ENCODE measurements at places on chromosomes 13 and 19.

GRCh38 chr19:1909761-1910080 is 4.5 kb downstream of the ADAT3 start:
- DNase-seq: no peak

DNA sequence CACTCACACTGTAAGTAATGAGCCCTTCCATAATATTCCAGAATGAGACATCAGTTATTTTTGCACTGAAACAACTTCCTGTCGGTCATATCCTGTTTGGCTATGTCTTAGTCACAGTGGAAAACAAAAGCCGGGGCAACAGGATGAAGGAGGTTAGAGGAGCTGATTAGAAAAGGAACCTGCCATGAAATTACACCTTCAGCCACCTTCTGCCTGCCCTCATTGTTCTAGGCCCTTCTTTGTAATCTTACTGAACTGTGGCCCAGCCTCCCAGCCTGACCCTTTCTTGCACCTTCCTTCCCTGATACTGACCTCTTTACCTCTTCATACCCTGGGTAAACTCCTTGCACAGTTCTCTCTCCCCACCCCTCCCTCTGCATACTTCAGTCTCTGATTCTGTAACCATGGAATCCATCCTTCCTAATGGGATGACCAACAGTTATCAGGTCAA is 67.3 kb downstream of the DOCK9 start:
- DNase-seq: no peak

DNA sequence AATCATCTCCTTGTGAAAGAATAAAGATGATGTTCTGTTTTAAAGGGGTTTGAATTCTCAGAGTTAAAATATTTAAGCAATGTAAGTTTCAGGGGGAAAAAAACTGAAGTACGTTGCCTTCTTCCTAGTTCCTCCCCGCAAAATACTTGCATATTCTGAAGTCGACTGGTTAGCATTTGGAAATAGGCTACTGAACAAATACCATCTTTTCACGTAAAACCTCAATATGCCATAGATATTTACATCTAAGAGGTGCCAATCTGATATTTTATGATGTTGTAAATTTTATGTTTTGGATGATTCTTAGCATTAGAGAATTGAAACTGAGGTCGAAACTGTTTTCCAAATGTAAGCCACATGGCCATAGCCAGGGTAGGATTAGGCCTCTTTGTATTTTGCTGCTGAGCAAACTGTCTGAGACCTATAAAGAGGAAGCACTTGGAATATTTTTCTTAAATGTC is 138.3 kb downstream of the FLT1 start:
- DNase-seq: no peak

DNA sequence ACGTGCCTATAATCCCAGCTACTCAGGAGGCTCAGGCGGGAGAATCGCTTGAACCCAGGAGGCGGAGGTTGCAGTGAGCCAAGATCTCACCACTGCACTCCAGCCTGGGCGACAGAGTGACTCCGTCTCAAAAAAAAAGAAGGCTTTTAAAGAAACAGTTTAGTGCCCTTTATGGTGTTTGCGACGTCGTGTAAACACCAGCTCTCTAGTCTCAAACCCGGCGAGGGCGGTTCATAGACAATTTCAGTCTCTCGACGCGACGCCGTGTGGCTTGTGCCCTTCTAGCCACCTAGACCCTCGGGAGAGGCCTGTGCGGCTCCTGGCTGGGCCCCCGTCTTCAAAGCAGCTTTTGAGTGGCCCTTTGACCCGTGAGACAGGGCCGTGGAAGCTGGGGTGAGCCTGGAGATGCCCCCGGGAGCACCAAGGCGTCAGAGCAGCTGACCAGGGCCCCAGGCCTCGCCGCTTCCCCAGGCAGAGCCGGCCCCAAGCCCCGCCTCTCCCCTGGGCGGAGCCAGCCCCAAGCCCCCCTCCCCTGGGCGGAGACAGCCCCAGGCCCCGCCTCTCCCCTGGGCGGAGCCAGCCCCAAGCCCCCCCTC is 5.0 kb upstream of the MADCAM1 start:
- no peak for DNase-seq

GRCh38 chr13:45500492-45501174 is 35.9 kb downstream of the COG3 start:
- no peak for DNase-seq

GRCh38 chr19:8163759-8164158 is 14.4 kb upstream of the FBN3 start:
- DNase-seq: no peak

- peak; percentile 12 for DNase-seq
Observed at GRCh38 chr13:29847501-29847983, 2.9 kb downstream of the UBL3 start.

DNA sequence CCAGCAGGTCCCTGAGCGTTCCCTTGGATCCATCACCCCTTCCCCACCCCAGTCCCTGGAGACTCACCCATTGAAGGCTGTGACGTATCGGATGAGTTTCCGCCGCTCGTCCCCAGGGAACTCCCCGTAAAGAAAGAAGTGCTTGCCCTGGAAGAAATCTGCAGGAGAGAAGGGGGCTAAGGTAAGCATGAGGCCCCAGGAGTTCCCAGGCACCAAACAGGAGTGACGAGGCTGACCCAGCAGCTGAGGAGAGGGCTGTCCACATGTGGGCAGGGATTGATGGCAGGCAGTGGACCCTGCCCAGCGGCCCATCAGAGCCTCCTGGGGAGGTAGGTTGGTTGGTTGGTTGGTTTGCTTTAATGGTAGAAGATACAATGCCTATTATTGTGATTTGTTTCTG is 11.1 kb downstream of the ZNF575 start:
- DNase-seq: no peak

DNA sequence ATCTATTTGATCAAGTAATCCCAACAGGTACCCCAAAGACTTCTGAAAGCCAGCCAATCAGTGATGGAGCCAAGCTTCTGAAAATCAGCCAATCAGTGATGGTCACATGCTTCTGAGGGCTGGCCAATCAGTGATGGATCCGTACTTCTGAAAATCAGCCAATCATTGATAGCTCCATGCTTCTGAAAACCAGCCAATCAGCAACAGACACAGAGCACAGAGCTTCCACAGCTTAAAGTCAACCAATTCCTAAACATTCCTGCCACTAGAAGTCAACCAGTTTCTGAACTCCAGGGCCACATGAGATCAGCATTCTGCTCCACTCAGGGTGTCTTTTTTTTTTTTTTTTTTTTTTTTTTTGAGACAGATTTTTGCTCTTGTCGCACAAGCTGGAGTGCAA is 8.2 kb upstream of the HSD17B14 start:
- DNase-seq: no peak

GRCh38 chr13:43933378-43933777 is 53.7 kb downstream of the LACC1 start:
- no peak for DNase-seq

DNA sequence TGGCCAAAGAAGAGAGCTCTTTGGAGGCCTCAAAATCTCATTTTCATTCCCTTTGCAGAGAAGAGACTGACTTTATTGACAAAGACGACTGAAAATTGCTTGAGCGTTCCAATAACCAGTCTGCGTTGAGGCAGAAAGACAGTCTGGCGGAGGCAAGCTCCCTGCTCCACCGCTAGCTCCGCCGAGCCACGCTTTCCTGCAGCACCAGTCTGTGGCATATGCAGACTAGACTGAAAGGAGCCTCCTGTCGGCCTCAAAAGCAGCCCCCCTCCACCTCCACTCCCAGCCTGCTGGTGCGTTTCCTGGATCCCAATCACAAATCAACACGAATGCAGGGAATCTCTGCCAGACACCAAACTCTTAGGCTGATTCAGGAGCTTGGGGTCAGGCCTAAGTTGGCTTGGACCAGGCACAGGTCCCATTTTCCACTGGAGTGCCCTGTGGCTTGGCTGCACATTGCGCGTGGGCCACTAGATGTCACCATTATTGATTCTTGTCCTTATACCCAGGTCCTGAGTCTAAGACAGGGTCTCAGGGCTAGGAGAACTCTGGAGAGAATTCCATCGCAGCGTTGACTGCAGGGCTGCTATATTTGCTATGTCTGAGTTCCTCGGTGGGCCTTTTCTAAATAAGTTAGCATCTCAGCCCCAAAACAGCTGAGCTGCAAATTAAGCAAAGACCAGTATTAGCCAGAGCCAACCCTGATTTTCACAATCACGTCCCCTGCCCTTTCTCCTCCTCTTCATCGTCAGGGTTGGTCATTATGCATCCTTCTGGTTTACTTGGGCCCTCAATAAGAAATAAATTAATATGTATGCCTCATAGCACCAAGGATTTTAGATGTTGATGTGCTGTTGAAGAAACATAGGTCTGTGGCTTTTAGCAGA is 5.2 kb upstream of the ZNF507 start:
- peak; percentile 58 for DNase-seq

DNA sequence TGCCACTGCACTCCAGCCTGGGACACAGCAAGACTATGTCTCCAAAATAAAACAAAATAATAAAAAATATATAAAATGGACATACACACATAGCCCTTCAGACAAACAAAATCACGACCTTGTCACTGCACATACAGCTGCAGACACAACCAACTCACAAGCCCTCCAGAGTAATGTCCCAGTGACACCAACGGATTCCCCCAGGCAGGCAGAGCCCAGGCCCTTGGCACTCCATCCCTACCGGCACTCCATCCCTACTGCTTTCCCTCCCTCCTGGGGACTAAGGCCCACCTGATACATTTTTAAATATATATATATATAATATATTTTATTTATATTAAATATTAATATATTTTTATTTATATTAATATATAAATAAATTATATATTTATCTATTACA is 18.5 kb downstream of the ZNF101 start:
- DNase-seq: no peak

DNA sequence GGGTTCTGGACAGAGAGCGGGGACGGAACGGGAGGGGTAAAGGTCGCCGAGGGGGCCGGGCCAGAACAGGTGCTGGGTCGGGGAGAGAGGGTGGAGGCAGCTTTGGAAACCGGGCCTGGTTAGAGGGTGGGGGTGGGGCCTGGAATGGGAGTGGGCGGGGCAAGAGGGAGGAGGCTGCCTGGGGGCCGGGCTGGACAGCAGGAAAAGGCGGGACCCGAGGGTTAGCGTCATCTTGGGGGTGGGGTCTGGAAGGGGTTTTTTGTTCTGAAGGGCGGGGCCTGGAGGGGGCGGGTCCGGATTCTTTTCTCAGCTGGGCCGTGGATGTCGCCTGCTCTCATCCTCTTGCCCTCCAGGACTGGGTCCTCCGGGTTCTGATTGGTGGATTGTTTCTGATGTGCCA is 4.3 kb upstream of the ZNF813 start:
- no peak for DNase-seq

DNA sequence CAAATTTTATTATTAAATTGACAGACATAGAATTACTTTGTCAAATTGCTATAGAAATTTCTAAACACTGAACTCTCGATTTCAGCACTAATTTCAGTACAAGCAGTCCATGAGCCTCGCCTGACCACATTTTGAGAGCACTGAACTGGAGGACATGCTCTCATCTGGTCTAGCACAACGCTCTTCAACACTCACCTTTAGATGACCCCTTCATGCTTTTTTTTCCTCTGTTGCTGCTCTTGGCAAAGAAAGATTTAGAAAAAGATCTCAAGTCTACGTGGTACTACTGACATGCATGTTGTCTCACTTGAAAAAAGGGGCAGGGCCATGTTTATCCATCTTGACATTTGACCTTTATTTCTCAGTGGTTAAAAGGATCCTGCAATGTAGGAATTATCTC is 981.5 kb downstream of the DIAPH3 start:
- DNase-seq: no peak

DNA sequence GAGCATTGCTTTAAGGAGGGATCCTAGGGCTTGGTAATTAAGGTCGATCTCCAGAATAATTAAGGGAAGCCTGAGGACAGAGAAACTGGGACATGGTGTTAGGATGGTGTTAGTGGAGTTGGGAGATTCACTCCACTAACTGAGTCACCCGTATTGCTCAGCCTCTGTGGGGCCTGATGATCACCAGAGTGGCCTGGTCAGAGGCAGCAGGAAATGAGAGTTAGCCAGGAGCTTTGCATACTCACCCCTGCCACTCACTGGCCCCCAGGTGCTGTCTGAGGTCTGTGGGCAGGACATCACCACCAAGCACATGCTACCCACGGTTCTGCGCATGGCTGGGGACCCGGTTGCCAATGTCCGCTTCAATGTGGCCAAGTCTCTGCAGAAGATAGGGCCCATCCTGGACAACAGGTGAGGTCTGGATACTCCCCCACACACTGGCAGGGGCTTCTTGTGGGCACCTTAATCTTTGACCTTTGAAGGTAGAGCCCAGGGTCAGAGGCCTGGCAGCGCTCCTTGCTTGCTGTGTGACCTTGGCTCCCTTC is 32.1 kb downstream of the PPP2R1A start:
- DNase-seq: no peak

DNA sequence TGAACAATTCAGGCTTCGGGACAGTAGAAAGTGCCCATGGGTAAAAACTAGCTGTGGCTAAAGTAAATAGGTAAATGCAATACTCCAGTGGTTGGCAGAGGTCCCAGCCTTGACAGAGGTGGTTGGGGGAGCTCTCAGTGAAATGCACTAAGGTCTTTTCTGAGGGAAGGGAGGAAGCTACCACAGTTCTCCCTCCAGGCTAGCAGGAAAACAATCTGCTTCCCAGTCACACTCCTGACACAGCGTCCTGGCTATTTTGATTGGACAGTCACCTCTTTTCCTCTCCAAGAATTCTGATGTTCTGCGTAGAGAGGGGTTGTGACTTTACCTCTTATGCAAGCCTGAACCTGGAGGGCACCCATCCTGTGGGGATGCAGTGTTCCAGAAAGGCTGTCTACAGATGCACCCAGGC is 128.7 kb downstream of the CYSLTR2 start:
- no peak for DNase-seq

- no peak for DNase-seq
Observed at GRCh38 chr13:36858290-36858689, 39.3 kb downstream of the RFXAP start.

- DNase-seq: no peak
Observed at GRCh38 chr19:18259893-18260292, 14.4 kb downstream of the IQCN start.

- no peak for DNase-seq
Observed at GRCh38 chr13:99266827-99267226, 8.6 kb upstream of the GPR18 start.

- DNase-seq: no peak
Observed at GRCh38 chr13:73335944-73336343, 277.1 kb downstream of the KLF5 start.

GRCh38 chr13:20149762-20150161 is 11.1 kb downstream of the GJA3 start:
- no peak for DNase-seq

DNA sequence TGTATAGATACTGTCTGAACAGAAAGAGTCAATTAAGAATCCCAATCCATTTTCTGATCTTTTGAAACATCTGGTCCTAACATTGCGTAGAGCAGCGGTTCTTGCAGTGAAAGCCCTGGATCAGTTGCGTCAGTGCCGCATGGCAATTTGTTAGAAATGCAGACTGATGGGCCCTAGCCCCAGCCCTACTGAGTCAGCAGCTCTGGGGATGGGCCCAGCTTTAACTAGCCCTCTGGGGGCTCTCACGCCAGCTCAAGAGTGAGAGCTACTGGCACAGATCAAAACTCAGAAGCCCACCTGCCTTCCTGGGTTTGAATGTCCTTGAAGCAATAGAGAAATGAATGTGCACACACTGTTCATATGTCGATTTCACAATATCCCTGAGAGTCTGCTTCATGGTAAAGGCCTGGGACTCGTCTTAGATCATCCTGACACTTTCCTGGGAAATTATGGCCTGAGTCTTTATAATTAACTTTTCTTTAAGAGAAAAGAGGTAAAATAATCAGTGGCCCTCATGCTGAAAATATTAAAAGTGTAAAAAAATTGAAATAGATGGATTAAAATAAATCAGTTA is 206.8 kb upstream of the TMTC4 start:
- no peak for DNase-seq

Data from neural crest cell (in vitro differentiated cells).